ENCODE measurements at places on chromosomes 7 and 10.

DNA sequence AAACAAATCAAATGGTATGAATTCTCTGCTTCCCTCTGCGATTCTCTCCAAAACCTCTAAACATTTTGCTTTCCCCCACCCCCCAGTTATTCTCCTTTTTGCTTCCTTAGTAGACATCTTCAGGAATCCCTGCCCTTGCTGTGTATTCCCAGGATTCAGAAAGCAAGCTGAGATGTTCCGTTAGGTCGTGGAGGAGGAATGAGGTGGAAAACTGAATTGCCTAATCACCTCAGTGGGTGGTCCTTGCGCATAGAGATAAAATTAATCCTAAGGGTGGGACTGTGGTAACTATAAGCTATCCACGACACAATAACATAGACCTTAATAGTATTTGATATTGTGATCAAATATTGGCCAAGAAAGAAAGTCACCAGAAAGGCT is 49.1 kb upstream of the SEMA3C start:
- no peak for DNase-seq

DNA sequence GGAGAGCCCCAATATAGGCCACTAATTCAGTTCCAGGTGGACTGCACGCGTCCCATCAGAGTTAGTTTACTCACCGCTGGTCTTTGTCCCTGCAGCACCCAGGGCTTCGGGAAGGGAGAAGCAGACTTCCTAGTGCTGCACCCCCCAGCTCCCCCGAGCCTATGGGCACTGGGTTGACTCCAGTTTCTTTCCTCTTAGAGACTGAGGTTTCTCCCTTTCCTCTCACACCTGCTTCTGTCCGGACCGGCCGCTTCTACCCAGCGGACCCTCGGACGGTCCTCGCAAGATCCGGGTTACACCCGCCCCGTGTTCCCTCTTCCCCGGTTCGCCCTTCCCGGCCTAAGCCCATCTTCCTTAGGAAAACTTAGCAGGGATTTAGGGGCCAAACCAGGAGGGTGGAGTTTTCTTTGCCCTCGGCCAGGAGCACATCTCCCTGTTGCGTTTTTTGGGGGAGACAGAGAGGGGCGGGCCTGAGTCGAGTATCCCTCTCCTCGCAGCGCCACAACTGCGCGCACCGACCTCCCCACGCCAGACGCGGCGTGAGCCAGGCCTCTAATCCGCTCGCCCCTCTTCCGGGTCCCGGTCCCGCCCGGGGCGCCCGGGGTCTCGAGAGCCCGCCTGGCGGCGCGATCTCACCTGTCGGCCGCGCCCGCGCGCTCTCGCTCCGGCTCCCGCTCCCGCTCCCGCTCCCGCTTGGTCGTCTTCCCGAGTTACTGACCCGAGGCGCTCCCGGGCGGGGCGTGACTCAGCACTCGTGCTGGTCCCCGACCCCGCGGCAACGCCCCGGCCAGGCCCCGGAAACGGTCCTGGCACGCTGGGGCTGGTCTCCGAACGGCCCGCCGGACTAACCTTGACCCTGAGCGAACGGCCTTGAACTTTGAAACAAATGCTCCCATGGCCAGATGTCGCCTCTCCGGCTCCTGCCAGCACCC is at the start of gene AIFM2:
TSS of gene AIFM2 (minus strand) at position 728 of the 932 bp plus-strand sequence. CDS start 8,741 bp downstream, outside the sequence.
- DNase-seq: no peak

DNA sequence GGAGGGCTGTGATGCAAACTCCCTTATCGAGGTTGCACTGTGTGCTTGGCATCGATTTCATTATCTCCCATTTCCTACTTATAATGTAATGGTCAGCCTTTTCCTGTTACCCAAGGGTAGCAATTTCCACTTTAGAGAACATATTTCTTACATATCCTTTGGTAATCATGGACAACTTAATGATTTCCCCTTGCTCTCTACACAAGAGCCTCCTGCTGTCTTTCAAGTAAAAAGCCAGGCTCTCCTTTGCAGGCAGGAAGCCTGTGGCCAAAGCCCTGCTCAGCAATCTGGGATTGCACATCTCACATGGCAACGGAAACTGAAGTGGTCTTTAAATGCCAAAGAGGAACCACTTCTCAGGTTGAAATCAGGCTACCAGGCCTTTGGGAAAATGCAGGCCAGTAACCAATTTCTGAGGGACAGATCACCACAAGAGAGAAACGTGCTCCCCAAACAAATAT is 86.7 kb upstream of the IKZF1 start:
- no peak for DNase-seq

GRCh38 chr7:8149222-8149621 is 112.7 kb downstream of the ICA1 start:
- no peak for DNase-seq

GRCh38 chr10:88987243-88987725 is 3.3 kb upstream of the FAS start:
- DNase-seq: no peak

- no peak for DNase-seq
These were observed 1.1 kb upstream of the AEBP1 start for GRCh38 chr7:44102846-44103565.

GRCh38 chr7:139557857-139558581 is 34.5 kb downstream of the CLEC2L start:
- no peak for DNase-seq

GRCh38 chr10:99303899-99304861 is 25.0 kb upstream of the CNNM1 start:
- DNase-seq: no peak
